ENCODE measurements at places on chromosomes 13 and 19.

DNA sequence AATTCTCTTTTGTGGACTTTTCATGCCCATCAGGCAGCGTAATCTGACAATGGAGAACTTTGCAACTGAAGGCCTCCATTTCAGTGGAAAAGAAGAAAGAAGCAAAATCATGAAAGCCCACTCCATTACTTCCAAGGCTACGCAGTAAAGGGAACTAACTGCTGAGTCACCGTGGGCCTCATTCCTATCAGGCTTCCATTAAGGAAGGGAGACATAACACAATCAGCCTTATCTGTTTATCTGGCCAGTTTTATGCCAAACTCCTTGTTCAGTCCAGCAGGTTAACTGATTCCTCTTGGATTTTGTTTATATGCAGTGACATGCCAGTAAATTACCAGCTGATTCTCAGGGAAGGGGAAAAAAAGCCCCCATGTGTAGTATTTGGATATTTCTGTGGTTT is 56.8 kb upstream of the KATNAL1 start:
- DNase-seq = no peak

GRCh38 chr13:93927431-93927830 is 552.1 kb downstream of the DCT start:
- no peak for DNase-seq

- no peak for DNase-seq
Measured at GRCh38 chr13:46295491-46296114, 83.9 kb downstream of the LRRC63 start.

- DNase-seq = peak; percentile 47
Measured at GRCh38 chr19:19460761-19461265, 54.5 kb downstream of the TSSK6 start.

GRCh38 chr19:3606690-3607289 is at the start of gene TBXA2R:
Gene TBXA2R (minus strand): TSS chr19:3606875. CDS start chr19:3600634, 6,241 bp downstream.
- DNase-seq = peak; percentile 95

GRCh38 chr19:33125929-33126388 is 6.0 kb upstream of the WDR88 start:
- DNase-seq = peak; percentile 85

- DNase-seq = no peak
Measured at GRCh38 chr19:927780-928401, 2.1 kb downstream of the ARID3A start.

GRCh38 chr19:13463296-13463695 is 43.0 kb downstream of the CACNA1A start:
- peak; percentile 38 for DNase-seq

- DNase-seq = peak; percentile 51
Measured at GRCh38 chr19:12194827-12195731, 32.2 kb downstream of the ZNF136 start.

DNA sequence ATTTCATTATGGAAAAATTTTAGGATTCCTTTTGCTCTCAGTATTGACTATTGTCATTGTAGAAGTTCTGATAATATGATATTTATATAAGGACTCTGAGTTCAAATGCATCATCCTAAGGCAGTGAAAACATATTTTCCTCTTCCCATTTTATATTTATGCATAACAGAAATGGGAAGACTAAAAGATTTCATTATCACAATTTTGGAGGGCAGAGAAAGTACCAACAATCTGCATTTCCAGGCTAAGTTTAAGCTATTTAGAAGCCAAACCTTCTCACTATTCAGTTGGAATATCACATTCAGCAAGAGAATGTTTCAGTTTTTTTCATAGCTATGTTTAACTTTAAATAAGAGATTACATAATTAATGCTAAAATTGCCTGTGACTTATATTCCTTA is 558.5 kb upstream of the GPC6 start:
- no peak for DNase-seq

DNA sequence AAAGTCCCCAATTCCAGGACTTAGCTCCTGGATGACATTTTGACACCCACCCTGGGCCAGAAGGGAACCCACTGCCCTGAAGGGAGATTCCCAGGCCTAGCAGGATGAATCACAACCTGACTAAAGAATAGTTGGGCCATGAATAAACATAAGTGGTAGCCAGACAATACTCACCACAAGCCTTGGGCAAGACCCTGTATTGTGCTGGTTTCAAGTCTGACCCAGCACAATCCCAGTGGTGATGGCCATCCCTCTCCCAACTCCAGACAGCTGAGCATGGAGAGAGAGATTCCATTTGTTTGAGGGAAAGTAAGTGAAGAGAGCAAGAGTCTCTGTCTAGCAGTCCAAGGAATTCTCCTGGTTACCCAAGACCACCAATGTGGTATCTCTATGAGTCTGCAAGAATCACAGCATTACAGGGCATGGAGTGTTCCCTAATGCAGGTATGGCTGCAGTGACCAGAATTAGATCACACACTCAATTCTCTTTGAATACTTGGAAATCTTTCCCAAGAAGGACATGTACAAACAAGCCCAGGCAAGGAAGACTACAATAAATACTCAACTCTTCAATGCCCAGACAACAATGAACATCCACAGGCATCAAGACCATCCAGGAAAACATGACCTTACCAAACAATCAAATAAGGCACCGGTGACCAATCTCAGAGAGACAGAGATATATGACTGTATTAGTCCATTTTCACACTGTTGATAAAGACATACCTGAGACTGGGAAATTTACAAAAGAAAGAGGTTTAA is 158.0 kb downstream of the VWA8 start:
- peak; percentile 10 for DNase-seq

DNA sequence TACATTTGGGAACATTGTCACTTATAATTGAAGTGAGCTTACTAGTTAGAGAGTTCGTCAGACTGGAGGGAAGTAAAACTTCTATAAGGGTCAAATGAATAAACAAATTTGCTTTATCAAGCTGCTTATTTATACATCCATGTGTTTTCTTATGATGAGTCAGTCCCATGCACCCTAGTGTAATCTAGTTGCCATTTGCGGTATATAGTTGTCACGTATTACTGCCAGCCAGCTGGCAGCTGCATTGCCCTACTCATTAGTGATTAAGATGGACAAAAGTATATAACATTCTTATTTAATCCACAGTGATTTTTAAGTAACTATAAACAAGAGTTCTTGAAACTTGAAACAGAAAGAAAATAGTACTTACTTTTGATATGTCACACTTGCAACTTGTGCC is 182.4 kb downstream of the GPC6 start:
- DNase-seq = no peak

DNA sequence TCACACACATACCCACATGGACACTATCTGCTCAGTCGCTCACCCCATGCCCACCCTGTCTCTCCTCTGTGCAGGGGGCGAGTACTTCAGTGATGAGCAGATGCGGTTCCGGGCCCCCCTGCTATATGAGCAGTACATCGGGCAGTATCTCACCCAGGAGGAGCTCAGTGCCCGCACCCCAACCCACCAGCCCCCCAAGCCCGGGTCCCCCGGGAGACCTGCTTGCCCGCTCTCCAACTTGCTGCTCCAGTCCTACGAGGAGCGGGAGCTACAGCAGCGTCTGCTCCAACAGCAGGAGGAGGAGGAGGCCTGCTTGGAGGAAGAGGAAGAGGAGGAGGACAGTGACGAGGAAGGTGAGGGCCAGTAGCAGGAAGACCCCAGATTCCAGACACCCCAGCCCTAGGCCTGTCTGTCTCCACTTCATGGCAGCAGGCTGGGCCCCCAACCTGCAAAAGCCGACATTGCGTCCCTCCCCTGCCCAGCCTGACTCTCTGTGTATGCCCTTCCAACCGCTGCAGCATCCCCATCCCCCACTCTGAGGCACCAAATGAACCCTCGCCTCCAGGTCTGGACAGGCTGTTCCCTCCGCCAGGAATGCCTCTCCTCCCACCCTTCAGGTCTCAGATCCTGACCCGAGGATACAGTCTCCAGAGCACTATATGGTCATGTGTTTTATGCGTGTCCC is 9.7 kb downstream of the CCDC97 start:
- DNase-seq = no peak

GRCh38 chr13:33958964-33959363 is 141.0 kb downstream of the RFC3 start:
- no peak for DNase-seq

DNA sequence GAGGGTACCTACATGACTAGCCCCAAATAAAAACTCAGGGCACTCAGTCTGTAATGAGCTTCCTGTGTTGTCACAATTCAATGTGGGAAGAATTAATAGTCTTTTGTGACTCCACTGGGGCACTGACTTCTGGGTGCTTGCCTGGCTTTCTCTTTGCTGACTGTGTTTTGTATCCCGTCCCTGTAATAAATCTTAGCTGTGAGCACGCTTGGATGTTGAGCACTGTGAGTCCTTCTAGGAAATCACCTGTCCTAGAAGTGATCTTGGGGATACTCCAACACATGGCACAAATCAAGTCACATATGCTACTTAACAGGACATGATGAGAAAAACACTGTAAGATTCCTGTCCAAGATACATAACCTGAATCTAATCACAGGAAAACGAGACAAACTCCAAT is 83.0 kb downstream of the USP12 start:
- DNase-seq = no peak

DNA sequence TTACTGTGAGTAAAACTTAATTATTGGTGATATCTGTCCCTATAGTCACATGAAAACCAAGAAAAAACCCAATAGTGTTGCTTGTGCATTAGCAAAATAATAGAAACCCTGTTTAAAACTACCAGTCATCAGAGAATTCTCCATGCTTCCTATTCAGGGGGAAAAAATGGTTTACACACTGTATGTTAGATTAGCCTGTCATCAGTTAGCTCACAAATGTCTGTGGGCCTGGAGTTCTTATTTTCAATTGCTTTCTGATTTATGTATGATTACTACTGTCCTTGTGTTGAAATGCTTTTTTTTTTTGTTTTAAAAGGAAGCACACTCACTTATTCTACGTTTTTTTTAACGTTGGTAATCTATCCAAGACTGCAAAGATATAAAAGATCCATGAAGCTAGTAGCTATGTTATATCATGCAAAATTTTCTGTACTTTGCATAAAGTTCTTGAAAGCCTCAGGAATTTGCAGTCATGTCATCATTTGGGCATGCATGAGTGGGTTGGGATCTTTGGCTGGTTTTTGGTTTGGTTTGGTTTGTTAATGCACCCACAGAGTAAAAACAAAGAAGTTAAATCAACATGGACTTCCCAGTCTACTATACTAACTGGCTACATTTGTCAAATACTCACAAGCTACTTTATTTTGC is 25.9 kb downstream of the RXFP2 start:
- peak; percentile 28 for DNase-seq

Measured in AG08396 (cell line).